ENCODE measurements at places on chromosomes 12 and 14.

GRCh38 chr14:72254937-72255472 lies 322.8 kb downstream of the RGS6 start:
- no peak for DNase-seq

DNA sequence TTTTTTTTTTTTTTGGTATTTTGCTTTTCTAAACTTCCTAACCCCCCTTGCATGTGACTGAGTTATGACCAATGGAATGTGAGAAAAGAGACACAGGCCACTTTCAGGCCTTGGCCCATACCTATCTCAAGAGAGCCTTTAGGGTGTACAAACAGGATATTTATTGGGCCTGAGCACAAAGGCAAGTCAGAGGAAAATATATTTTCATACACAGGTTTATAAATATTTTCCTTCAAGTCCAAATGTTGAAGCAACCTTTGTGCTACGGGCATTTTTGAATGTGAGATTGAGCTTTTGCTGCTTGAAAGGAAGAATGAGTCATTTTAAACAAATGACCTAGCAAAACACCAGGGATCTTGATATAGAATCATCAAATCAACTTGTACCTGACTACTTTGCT lies 228.6 kb upstream of the E2F7 start:
- DNase-seq, result no peak

DNA sequence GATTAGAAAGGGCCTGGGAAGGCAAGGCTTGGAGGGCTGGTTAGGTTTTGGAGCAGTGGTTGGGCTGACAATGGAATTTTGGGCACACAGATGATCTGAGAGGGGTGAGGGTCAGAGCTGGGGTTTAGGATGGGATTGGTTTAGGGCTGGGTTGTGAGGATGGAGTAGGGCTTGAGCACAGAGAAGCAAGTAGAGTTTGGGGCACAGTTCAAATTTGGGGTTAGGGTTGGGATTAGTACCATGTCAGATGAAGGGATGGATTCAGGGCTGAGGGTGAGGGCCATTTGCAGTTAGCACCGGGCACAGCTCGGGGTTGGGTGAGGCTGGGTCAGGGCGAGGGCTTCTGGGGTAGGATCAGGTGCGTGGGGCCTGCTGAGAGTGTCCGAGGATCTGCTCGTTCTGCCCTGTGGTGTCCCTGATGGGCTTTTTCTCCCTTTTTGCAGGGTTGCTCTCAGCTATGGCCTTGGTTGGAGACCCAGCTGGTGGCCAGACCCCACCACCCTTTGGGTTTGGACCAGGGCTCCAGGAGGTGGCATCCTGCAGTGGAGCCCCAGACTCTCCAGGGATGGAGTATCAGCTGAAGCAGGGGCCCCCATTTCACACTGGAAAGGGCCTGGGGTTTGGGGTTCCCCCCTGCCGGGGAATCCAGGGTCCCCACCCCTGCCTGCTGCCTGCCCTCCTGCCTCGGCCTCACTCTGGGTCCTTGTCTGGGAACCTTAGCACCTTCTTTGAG lies 45.6 kb downstream of the KRT80 start:
- no peak for DNase-seq

DNA sequence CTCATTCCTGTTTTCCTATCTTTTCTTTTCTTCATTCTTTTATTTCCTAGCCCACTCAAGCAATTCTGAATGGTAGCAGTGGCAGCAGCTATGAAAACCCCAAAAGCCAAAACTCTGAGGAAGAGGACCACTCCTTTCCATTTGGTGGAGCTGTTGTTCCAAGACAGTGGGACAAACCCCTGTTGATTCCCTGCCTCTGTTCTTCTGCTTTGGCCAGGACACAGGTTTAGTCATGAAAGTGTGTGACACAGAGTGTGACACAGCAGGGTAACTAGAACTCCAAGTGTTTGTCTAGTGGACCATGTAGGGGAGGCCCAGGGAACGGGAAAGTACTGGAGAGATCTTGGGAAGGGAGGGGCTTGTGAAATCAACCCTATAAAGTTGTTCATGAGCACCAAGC lies 71.1 kb downstream of the PTCSC3 start:
- DNase-seq, result no peak

GRCh38 chr12:15538881-15539280 lies 216.6 kb downstream of the PTPRO start:
- DNase-seq, result no peak

DNA sequence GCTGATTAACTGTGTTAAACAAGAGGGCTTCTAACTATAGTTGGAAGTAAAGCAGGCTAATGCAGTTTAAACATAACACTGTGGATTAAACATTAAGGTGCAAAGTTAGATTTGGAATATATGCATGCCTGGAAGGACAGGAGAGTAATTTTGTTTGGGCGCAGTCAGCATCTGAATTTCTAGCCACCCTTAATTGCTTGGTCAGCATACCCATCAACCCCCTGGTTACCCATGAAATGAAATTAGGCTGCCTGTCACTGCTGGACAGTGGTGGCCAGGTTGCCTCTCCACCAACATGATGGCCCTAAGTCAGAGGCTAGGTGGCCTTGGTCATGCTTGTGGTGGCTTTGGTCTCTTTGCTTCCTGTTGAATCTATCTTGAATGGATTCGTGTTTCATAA lies 30.0 kb upstream of the PTPRB start:
- DNase-seq, result no peak

DNA sequence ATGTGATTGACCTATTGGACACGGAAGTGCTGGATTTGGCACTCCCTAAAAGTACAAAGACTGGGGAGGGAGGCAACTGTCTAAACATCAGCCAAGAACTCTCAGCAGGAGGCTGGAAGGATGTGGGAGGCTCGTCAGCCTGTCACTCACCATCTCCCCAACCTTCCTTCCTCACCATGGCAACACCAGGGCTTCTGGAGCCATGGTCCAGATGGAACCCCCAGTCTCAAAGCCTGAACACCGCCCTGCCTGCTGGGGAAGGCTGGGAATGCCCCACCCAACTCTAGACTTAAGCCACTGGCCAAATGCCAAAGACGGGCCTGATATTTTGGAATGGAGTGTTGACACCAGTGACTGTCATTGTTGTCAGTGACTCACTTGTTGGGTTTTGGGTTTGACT lies 55.3 kb downstream of the GALNT16 start:
- DNase-seq, result no peak

GRCh38 chr12:127980585-127980984 lies 286.4 kb upstream of the TMEM132C start:
- DNase-seq, result no peak

DNA sequence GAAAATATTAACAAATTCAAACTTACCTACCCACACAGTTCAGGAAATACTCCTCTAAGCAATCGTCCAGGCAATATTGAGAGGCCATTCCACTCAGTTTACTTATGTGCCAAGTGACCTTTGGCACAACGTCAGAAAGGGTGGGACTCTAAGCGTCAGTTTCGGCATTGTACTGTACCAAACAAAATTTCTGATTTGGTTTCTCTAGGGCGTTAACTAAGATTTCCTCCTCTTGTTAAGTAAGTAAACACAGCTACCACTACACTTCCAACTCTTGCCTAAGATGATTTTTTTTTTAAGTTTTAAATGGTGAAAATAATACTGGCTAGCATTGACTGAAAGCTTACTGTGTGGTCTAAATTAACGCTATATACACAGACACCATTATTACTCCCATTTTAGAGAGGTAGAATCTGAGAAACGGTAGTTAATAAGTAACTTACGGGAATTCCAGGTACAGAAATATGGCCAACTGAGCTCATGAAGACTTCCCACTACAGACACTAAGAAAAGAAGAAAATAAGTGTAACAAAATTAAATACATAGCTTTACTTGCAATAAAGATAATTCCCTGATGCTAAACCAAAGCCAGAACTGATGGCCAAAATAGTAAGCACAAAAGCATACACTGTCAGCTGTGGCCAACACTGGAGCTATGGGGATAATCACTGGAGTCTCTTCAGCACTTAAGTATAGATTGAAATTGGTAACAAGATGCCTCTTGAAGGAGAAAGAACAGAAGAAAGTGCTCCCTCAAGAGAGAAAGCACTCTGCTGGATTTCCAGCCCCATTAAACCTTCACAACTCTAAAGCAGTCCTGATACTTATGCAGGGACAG lies 76.1 kb downstream of the EPS8 start:
- no peak for DNase-seq

DNA sequence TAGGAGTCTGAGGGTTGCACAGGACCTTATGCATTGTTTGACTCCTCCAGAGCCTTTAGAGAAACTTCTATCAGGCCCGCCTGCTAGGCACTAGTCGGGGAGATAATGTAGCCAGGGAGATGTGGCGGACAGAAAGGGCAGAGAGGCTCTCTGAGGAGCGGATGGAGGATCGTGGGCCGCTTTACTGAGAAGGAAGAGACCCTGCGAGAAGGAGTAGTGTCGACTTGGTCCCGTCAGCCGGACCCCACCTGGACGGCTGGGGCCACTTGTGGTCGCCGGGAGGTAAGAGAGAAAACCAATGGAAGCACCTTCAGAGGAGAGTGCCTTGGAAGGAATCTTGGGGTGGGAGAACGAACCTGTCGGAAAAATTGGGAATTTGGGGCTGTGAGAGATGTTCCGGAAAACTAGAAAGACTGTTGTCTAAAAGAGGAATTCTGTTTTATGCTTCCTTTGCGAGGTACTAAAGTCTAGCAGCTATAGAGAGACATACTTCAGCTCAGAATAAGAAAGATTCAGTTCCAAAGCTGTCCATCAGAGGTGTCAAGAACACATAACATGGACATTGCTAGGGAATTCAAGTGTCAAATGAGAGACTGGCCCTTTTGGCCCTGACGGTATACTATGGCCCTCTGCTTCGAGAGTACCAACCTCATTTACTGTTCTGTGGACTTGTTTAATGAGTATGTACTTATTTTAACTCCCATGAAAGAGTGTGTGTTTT lies 660 bp upstream of the MCRS1 start:
- no peak for DNase-seq

DNA sequence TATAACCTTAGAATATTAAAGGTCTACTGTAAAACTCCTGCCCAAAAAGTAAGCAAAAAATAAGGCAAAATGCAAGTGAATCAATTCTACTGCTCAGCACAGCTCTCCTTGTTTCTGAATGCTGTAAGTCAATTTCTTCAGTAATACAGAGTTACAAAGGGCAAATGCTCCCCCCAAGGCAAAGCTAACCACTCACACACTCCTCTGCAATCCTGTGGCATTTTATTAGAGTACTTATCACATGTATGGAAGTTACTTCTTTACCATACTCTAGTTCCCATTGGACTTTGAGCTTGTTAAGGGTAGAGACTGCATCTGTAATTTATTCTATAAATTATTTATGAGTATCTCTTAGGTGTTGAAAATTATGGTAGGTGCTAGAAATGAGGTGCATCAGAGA lies 27.2 kb downstream of the SEL1L start:
- DNase-seq, result no peak

- DNase-seq, result no peak
Observed at GRCh38 chr14:58730792-58731464, 93.2 kb downstream of the DACT1 start.

GRCh38 chr14:71716041-71716772 lies 216.0 kb upstream of the RGS6 start:
- no peak for DNase-seq

GRCh38 chr12:543114-543451 lies 83.3 kb downstream of the B4GALNT3 start:
- DNase-seq, result no peak

DNA sequence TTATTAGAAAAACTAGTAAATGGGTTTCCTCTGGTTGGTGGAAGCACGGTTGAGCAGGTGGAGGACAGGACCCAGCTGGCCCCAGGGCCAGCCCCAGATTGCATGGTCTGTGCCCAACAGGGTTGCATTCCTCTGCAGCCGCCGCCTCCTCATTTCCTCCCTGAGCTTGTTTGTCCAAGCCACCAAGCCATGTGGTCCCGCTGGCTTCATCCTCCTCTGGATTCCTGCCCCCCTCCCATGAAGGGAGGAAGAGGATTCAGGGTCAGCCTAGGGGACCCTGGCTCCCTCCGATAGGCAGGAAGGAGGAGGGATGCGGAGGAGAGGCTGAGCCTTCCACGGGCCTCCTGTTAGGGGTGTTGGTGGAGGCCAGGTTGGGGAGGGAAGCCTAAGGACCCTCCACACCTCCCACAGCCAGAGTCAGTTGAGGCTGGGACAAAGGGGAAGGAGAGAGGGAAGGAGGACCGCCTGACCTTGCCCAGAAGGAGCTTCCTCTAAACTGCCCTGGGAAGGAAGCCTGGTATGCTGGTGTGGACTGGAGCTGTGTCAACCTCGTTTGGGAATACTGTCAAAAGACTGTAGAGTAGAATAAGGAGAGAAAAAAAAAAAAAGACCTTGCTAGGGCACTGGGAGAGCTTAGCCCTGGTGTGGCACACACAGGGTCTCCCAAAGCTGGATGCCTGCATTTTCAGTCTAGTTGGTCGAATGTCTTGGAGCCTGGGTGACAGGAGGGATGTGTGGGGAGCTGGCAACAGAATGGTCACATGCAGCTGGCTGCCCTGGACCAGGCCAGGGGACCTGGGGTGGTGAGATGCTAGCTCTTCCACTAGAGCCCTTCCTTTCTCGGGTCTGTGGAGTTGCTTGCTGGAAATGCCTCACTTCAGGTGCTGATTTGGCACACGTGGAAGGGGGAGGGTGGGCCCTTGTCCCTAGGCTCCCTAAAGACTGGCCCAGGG lies 42.4 kb downstream of the PLEKHG3 start:
- DNase-seq, result no peak

Data from stimulated activated CD4-positive, alpha-beta T cell treated with anti-CD3 and anti-CD28 coated beads, TNF-alpha, amount 100 ng/mL, for 1 hour (primary cell).